Progenitor cell of endocrine pancreas (in vitro differentiated cells): ENCODE measurements at places on chromosomes 5 and 9. TPM values are rescaled to one million over a fixed set of nuclear protein-coding genes. Genes with fewer than 3 reads are reported as not detected.

- H3K27me3 ChIP-seq: peaks cover 7% of the 10 kb centered on the region
- no peak overlapping the region for H3K4me3 ChIP-seq
- H3K4me1 ChIP-seq: no peaks in the 10 kb centered on the region
- H3K27ac ChIP-seq: no peak overlapping the region
These were observed 402.7 kb downstream of the SPOCK1 start for GRCh38 chr5:137096149-137097103.

- H3K4me3 ChIP-seq: no peak overlapping the region
- H3K27ac ChIP-seq: no peak overlapping the region
- peak; percentile 30 for DNase-seq
- H3K4me1 ChIP-seq: no peaks in the 10 kb centered on the region
These were observed 178.8 kb downstream of the SPOCK1 start for GRCh38 chr5:137320056-137321045.

GRCh38 chr9:117088786-117089185 is 326.1 kb downstream of the ASTN2 start:
- H3K27me3 ChIP-seq: no peaks in the 10 kb centered on the region
- H3K27ac ChIP-seq: no peak overlapping the region
- H3K36me3 ChIP-seq: no peaks in the 10 kb centered on the region
- H3K4me3 ChIP-seq: no peak overlapping the region

GRCh38 chr9:70567511-70567910 is 153.1 kb upstream of the KLF9 start:
- H3K27me3 ChIP-seq: peaks cover 5% of the 10 kb centered on the region
- H3K36me3 ChIP-seq: no peaks in the 10 kb centered on the region
- no peak for DNase-seq
- H3K4me3 ChIP-seq: no peak overlapping the region
- no peak overlapping the region for H3K27ac ChIP-seq
- H3K4me1 ChIP-seq: peaks cover 22% of the 10 kb centered on the region

GRCh38 chr5:65326922-65327321 is 154.8 kb downstream of the ADAMTS6 start:
- H3K4me1 ChIP-seq: peaks cover 28% of the 10 kb centered on the region
- DNase-seq: no peak
- H3K36me3 ChIP-seq: no peaks in the 10 kb centered on the region
- H3K4me3 ChIP-seq: no peak overlapping the region

GRCh38 chr5:69276422-69277174 is 41.9 kb downstream of the CDK7 start:
- H3K27ac ChIP-seq: no peak overlapping the region
- no peak for DNase-seq
- no peaks in the 10 kb centered on the region for H3K27me3 ChIP-seq
- no peak overlapping the region for H3K4me3 ChIP-seq

GRCh38 chr5:29720954-29721353 is 1472.5 kb upstream of the CDH6 start:
- no peak for DNase-seq
- H3K27me3 ChIP-seq: no peaks in the 10 kb centered on the region
- H3K4me3 ChIP-seq: no peak overlapping the region
- no peaks in the 10 kb centered on the region for H3K36me3 ChIP-seq
- H3K4me1 ChIP-seq: peaks cover 2% of the 10 kb centered on the region

DNA sequence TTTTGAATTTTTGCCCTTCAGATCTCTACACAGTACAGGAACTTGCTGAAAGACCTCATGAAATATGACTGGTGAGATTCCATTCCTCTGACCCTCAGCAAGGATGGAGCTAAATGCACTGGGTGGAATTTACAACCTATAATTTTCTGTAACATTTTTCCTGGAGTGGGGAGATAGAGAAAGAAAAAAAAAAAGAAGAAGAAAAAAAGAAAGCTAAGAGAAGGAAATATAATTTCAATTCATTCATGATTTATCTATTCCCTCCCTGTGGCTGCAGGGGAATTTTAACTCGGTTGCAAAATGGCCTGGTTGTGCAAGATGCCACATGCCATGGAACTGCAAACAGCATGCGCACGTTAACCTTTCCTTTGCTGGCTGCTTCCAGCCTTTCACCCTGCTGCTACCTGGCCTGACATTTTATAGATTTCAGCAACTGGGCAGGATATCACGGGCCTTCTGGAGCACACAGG is 155.4 kb downstream of the FSTL4 start:
- peaks cover 5% of the 10 kb centered on the region for H3K27me3 ChIP-seq
- no peak for DNase-seq
- no peak overlapping the region for H3K4me3 ChIP-seq

DNA sequence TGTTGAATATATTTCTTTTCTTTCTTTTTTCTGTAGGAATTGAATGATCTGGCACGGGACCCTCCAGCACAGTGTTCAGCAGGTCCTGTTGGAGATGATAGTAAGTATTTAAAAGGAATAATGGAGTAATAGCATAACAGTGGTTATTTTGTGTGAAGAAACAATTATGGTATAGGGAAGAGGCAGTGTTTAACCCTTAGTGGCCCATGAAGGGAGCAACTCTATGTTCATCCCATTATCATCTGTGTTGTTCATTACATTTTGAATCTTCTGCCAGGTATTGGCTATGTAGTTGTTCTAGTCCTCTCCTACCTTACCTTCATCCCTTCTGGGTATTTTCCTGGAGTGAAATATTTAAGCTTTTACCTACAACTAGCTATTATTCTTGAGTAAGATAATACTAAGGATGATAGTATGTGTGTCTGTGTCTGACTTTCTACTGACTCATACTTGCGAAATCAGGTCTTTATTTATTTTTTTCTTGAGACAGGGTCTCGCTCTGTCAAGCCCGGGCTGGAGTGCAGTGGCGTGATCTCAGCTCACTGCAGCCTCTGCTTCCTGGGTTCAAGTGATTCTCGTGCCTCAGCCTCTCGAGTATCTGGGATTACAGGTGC is 39.3 kb downstream of the UBE2D2 start:
- no peak overlapping the region for H3K4me3 ChIP-seq
- no peak overlapping the region for H3K27ac ChIP-seq
- H3K36me3 ChIP-seq: peaks cover 19% of the 10 kb centered on the region

DNA sequence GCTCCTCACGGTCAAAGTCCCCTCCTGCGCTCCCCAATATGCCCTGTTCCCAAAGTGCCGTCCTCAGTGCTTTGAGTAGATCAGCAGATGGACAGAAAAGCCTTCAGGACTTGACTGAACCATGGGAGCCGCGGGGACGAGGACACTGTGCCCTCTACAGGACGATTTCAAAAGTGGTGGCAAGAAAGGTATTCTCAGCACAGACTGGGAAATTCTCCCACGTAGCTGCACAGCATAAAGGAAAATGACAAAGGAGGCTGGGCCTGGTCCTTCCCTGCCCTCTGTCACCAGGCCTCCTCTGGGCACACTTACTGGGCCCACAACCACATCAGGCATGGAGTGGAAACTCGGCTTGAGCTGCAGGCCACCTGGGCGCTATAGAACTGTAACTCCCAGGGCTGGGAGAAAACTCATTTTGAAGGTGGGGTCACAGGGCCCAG is 16.7 kb upstream of the MTMR12 start:
- H3K4me1 ChIP-seq: peaks cover 23% of the 10 kb centered on the region
- DNase-seq: no peak
- peaks cover 1% of the 10 kb centered on the region for H3K36me3 ChIP-seq
- H3K4me3 ChIP-seq: no peak overlapping the region

- DNase-seq: no peak
- no peak overlapping the region for H3K27ac ChIP-seq
- H3K27me3 ChIP-seq: no peaks in the 10 kb centered on the region
- no peaks in the 10 kb centered on the region for H3K4me1 ChIP-seq
- H3K36me3 ChIP-seq: no peaks in the 10 kb centered on the region
These were observed 223.2 kb downstream of the CACNA1B start for GRCh38 chr9:138100711-138101350.

HTR1A gene
- not detected in 2 replicates for total RNA-seq

KCTD16 gene
- 21.2 and 24.3 TPM in 2 replicates for total RNA-seq

FOXI1 gene
- total RNA-seq: not detected in 2 replicates
